IPS-NIHi11 (cell line): ENCODE measurements at places on chromosomes 7 and 10.

DNA sequence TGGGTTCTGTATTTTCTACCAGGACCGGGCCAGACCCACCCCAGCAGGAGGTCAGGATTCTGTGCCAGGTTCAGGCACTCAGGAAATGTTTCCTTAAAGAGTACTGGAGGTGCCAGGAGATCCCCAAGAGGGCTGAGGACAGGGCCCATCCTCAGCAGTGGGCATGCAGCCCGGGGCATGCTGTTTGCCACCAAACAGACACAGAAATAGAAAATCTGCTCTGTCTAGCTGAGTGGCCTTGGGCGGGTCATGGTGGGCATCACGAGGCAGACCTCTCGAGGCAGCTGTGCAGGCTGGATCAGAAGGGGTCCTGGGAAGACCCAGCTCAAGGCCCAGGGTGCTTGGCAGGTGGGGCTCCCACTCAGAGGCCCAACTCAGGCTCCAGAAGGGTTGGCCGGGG lies 105.0 kb downstream of the FAM53B start:
- no peak for DNase-seq

DNA sequence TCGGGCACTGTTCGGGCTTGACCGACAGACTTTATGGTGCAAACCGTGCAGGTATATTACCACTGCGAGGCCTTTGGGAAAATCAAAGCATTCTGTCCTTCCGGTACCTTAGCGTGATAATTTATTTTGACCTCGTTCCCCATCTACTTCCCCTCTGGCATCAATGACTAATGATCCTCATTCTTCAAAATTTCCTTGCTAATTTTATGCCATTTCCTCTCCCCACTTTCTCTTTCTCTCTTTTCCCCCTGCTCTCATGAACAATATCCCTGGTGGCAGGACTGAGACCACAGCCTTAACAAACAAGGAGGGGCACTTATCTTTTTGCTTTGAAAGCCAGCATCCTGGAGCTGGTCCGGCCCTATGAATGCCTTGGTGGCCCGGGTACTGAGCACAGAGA lies 210.6 kb downstream of the TCF7L2 start:
- no peak for DNase-seq

- no peak for DNase-seq
Observed at GRCh38 chr10:89566992-89567391, 31.6 kb upstream of the SLC16A12 start.

GRCh38 chr7:50780436-50780835 lies 2.3 kb downstream of the GRB10 start:
- no peak for DNase-seq

DNA sequence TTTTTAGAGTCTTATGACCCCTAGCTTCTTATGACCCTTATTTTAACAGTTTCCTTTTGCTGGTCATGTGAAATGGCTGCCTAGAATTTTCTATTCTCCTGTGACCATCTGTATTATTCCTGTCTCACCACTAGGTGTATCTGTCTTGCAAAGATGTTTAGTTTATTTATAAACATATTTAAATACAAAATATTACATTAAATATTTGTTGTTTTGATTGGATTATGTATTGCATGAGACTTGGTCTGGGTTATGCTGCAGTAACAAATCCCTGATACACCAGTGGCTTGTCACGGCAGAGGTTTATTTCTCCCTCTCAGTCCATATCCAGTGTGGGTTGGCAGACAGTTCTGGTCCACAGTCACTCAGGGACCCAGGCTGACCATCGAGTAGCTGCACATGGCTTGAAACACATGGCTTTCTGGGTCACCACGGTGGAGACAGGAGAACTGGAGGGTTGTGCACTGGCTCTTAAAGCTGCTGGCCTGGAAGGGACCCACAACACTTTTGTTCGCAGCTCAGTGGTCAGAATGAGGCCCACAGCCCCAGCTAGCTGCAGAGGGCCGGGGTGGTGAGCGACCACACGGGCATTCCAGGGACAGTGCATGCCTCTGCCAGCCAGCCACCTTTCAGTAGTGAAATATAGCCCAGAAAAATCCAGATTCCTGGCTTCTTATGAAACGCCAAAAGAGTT lies 7.4 kb downstream of the RASSF4 start:
- DNase-seq, result no peak

- no peak for DNase-seq
Observed at GRCh38 chr10:124145109-124145870, 51.9 kb upstream of the CHST15 start.

- DNase-seq, result no peak
Observed at GRCh38 chr7:20958572-20958971, 171.9 kb upstream of the SP8 start.

DNA sequence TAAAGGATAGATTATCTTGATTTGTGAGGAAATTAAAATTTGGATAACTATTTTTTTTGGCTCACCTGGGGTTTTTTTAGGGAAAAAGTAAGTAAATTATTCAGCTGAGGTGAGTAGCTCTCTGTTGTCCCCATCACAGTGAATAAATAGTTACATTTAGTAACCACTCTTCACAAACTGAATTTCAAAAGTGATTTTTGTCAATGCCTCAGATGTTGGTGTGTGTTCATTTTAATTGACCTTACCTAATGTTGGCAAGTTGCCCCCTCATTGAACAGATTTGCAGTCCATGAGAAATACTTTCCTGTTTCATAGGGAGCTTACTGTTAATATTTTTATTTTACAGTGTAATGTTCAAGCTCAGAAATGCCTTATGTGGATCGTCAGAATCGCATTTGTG lies 18.3 kb downstream of the PLEKHA1 start:
- no peak for DNase-seq

DNA sequence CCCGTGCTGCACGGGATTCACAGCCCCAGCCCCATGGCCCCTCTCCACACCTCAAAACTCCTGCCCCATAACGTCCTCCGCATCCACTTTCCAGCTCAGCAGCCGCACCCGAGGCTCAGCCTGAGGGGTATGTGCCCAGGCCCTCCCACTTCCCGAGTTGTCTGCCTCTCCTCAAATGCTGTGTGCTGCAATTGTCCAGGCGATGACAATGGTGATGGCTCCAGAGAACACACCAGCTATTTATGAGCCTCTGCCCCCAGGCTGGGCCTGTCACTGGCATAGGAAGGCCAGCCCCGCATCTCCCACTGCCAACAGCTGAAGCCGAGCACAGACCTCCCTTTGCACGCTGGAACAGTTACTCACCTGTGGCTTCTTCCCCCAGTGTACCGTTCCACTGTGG lies 2.4 kb upstream of the LDB3 start:
- no peak for DNase-seq

DNA sequence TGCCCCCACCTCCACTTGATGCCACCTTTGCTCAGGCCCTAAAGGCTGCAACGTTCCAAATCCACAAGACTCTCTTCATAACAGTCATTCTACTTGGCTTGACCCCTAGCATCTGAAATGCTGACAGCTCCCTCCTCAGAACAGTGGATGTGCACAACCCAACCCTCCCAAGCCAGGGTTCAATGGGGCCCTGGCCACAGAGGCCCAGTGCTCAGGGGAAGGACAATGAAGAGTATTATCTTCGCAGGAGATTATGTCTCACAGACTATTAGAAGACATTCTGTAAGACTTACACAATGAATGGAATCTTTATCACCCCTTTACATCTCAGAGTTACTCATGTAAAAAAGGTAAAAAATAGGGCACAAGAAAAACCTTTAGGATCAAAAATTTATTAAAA lies 20.4 kb downstream of the ERCC6 start:
- DNase-seq, result no peak

DNA sequence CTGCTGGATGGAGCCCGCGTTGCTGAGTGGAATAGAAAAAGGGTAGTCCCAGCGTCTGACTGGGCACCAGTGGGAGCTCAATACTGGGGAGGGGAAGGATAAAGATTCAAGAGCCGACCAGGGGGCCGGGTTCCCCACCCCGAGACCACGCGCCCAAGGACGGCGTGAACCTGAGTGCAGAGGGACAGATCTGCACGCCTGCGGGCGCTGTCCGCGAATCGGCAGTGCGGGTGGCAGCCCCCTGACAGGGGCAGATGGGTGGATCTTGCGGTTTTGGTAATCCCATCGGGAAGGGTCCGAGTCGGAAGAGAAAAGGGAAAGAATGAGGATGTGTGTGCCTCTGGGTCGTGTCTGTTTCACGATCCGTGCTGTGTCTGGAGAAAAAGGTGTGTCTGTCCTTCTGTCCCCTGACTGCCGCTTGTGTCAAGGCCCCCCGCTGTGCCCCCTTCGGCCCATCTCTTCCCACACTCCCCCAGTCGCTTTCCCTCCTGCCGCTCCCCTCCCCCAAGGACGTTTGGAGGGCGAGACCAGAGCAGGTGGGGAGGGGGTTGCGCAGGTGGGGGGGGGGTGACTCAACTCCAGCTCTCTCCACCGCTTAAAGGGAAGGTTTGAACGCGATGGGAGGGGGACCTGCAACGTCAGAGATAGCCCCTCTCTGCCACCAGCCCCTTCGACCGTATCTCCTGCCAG lies 734 bp upstream of the VGF start:
- DNase-seq, result no peak

- DNase-seq, result peak; percentile 87
Observed at GRCh38 chr10:788796-789748, 99.6 kb upstream of the DIP2C start.

- DNase-seq, result no peak
Observed at GRCh38 chr10:123266971-123267370, 112.8 kb downstream of the BUB3 start.

DNA sequence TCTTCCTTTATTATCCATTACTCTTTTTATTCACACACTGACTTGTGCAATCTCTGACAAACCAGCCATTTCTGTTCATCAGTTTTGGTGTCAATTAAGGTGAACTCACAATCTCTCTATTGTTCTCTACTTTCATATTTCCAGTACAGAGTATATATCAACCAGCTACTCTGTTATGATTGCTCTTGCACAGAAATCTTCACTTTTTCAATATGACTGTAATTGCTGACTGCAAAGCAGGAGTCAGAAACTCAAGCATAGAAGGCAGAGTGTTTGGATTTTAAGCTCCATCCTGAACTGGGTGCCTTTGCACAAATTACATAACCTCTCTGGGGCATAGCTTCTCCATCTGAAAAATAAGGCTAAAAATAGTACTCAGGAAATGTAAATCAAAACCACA lies 1042.0 kb downstream of the GRM8 start:
- no peak for DNase-seq

DNA sequence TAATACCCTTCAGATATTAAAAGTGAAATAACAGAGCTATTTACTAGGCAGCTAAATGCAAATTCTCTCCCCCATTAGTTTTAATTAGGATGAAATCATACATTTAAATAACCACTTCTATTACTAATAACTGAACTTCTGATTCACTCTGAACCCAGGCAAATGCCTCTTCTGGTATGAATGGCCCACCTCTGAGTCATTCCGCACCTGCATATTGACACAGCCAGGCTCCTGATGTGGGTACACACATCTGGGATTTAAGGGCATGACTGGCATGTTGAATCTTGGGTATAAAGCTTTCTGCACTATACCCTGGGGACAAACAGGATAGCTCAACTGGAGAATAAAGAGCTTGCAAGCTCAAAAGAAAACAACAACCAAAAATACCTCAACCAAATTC lies 140.9 kb downstream of the AUTS2 start:
- DNase-seq, result no peak

DNA sequence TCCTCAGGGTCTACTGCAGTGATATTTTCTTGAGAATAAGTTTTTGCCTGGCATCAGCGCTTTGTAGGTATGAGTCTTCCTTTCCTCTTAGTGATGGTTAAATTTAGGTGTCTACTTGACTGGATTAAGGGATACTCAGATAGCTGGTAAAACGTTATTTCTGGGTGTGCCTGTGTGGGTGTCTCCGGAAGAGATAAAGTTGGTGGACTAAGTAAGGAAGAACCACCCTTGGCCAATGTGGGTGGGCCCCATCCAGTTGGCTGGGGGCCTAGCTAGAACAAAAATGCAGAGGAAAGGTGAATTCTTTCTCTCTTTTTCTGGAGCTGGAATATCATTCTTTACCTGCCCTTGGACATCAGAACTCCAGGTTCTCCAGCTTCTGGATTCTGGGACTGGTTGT lies 138.8 kb downstream of the ADCYAP1R1 start:
- DNase-seq, result no peak

DNA sequence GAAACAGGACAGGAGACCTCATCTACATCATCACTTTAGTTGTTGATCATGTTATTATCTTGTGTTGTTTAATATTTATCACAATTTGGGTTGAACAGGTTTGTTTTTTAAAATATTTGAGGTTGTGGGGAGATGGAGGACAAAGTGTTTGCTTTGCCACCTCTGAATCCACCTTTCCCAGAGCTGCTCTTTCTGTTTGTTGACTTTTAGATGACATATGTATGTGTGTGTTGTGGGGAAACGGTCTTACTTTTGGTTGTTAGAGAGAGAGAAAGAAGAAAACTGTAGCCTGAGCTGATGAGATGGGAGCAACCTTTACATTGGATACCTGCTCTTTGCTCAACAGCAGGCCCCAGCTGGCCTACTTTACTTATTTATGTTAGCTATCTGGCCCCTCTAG lies 19.0 kb upstream of the SLC16A12 start:
- DNase-seq, result no peak

GRCh38 chr7:107186240-107186639 lies 17.4 kb downstream of the HBP1 start:
- DNase-seq, result no peak

DNA sequence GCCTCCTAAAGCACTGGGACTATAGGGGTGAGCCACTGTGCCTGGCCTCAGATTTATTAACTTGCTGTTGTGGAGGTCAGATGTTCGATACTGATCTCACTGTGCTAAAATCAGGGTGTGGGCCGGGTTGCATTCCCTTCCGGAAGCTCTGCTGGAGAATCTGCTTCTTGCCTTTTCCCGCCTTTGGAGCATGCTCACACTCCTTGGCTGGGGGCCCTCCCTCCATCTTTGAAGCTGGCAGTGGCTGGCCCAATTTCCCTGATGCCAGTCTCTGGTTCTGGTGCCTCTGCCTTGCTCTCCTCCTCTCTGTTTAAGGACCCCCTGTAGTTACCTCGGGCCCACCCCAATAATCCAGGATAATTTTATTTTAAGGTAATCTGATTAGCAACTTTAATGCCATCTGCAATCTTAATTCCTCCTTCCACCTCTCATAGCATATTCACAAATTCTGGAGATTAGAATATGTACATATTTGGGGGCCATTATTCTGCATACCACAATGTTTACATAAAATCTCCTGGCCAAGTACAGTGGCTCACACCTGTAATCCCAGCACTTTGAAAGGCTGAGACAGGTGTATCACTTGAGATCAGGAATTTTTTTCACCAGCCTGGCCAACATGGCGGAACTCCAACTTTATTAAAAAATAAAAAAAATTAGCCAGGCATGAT lies 7.9 kb upstream of the PITRM1 start:
- DNase-seq, result peak; percentile 33

DNA sequence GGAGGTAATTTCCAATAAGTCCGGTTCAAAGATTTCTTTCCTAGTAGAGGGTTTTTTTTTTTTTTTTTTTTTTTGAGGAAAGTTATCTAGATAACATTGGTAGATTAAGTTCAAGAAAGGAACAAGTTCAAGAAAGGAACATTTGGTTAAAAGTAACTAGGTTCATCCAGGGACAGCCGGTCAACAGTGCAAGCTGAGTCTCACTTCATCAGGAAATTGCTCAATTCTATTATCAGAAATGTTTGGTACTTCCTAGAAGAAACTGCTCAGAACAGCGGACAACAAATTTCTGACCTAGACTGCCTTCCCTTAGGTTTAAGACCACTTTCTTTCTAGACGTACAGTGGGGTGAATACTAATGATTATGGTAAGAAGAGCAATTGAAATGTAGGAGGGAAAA lies 3.7 kb upstream of the IL2RA start:
- DNase-seq, result no peak

- DNase-seq, result no peak
Observed at GRCh38 chr10:31034098-31034909, 2.6 kb upstream of the ZNF438 start.
